Lung microvascular endothelial cell (primary cell): ENCODE measurements at places on chromosomes 5 and 9. TPM values are rescaled to one million over a fixed set of nuclear protein-coding genes. Genes with fewer than 3 reads are reported as not detected.

Gene DNAJC25
- total RNA-seq: 2.0 and 3.6 TPM in 2 replicates

- DNase-seq: no peak
Measured at GRCh38 chr5:540071-540905, 16.0 kb upstream of the SLC9A3 start.

GRCh38 chr5:180117000-180117725 is 45.6 kb upstream of the RNF130 start:
- DNase-seq: no peak

DNA sequence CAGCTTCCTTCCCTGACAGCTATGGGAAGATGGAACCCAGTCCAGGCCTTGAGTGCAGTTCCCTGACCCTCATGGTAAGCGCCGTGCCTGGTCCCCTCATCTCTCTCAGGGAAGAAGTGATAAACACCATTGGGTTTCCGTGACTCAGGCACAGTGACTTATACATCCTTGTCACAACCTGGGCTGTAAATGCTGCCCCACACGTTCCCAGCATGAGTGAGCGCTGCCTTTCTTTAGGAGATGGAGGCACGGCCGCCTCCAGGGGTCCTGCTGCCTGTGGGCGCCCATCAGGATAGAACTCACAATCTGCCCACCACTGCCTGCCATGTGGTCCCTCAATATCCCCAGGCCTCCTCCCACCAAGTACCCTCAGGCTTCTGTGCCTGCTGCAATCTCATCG is 8.3 kb upstream of the NKD2 start:
- DNase-seq: no peak

Gene FYB1
- total RNA-seq: not detected in 2 replicates

DNA sequence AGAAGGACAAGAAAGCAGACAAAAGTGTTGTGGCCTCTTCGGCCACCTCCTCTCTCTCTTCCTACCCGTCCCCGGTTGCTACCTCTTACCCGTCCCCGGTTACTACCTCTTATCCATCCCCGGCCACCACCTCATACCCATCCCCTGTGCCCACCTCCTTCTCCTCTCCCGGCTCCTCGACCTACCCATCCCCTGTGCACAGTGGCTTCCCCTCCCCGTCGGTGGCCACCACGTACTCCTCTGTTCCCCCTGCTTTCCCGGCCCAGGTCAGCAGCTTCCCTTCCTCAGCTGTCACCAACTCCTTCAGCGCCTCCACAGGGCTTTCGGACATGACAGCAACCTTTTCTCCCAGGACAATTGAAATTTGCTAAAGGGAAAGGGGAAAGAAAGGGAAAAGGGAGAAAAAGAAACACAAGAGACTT is 2.4 kb downstream of the EGR1 start:
- DNase-seq: no peak

Gene BTNL8
- under 0.01 and 0.20 TPM in 2 replicates for total RNA-seq

Gene ALG2
- 28.1 and 46.6 TPM in 2 replicates for total RNA-seq

GRCh38 chr5:10173716-10174115 is 76.0 kb downstream of the ATPSCKMT start:
- DNase-seq: no peak

Gene PDGFRB
- 5.4 and 9.5 TPM in 2 replicates for total RNA-seq

GRCh38 chr5:118249386-118249785 is 739.0 kb downstream of the DTWD2 start:
- DNase-seq: no peak

DNA sequence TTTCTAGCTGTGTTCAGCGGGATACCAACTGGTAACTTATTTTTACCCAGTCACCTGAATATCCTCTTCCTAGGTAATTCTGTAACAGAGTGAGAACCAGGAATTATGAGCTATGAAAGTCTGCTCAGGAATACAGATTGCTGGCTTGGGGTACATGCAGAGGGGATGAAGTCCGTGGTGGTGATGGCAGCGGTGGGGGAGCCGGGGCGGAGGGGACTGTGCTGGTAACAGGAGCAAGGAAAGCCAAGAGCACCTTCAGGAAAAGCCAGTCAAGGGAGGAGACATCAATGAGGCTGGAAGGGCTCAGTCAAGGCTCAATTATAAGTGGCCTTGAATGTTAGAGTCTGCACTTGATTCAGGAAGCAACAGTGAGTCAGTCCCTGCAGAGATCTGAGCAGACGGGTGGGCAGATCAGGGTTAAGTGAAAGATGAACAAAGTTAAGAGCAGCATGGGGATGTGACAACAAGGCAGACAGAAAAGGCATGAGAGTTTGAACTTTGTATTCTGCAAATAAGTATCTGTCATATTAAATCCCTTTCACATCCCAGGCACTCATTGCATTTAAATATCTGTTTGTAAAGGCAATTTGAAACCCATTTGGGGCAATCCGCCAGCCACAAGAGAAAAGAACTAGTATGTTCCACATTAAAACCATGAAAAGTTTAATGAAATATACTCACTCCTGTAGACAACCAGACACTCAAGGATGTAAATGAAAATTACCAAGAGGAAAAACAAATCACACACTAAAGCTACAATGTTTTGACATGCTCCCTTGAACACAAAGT is 101.2 kb downstream of the TTC39B start:
- DNase-seq: no peak

GRCh38 chr9:86282979-86283535 is 719 bp upstream of the ISCA1 start:
- DNase-seq: peak; percentile 67

DNA sequence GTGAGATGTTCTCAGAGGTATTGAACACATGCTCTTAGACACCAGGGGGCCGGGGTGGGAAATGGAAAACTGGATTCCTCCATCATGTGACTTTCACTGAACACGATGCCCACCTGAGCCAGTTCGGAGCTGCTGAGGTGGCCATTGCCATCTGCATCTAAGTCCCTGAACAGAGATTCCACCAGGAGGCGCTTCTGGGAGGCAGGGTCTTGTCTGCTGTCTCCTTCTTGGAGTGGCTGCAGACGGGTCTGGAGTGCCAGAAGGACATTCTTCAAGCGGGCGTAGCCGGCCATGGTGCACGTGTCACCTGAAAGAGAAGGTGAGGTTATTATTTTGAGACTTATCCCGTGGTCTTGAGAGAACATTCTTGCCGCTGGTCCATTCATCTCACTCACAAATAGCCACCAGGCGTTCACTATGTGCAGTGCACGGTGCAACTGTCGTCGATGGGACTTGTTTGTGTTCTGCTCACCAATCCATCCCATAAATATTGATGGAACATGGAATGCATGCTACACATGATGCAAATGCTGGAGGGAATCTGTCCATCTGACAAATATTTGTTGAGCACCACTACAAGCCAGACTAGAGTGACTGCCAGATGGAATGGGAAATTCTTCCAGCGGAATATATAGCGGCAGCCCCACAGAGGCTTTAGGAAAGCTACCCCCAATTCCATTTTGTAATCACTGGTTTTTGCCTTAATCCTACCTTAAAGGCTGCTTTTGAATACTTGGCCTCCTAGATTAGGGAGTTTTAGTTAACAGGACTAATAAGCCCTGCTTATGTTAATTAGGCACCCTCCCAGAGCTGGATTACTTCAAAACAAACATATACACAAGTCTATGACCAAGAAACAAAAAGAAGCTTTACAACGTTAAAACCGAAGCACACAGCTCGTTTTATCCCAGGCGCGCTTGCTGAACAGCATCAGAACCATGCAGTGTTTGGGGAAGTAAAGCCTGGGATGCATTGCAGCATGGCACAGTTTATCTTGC is 264.8 kb downstream of the HSPA4 start:
- DNase-seq: peak; percentile 28

GRCh38 chr5:27727254-27727653 is 688.9 kb upstream of the CDH9 start:
- no peak for DNase-seq

- DNase-seq: no peak
Measured at GRCh38 chr5:172564188-172564587, 76.9 kb upstream of the NEURL1B start.

DNA sequence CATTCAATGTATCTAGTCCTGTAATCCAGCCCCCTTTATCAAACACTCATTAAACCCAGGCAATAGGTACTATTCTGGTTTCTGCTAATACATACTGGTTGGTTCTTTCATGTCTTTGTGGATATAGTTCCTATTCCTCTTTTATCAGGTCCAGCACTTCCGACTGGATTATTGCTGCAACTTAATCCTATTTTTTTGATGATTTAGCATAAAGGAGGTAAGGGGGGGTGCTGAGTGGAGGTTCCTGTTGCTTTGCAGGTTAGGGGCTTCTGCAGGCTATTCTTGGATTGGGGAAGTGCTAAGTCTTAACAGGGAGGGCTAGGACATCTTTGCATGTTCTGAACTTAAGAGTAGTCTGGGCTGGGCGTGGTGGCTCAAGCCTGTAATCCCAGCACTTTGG is 377.7 kb downstream of the FGF10 start:
- no peak for DNase-seq

GRCh38 chr5:56838409-56839039 is 23.2 kb downstream of the MAP3K1 start:
- peak; percentile 64 for DNase-seq
